AG04449 (cell line): ENCODE measurements at places on chromosomes 6 and 20.

GRCh38 chr20:47419953-47420514 lies 63.5 kb upstream of the ZMYND8 start:
- no peak for DNase-seq

DNA sequence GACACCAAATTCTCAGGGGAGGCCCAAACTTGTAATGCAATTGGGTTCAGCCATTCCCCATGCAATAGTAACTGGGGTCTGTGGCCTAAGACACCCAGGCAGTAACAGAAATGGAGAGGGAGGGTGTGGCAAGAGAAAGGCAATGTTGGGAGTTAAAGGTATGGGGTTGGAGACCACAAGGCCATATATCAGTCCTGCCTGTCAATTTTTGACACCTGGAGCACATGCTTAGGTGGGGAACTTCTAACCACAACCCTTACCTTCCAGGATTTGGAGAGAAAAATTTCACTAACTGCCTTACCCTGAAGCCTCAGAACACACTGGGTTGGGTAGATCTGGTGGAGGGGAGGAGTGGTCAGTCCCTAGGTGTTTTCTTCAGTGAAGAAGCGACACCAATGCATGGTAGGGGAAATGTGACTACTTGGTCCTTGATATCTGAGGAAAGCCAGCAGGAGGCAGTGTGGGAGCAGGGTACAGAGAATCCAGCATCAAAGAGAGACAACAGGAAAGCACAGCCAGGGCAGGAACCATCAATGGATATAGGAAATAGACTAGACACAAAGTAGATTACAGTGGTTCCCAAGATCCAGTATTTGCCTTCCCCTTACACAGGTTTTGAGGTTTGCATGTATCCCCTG lies 6.8 kb upstream of the USP49 start:
- no peak for DNase-seq

DNA sequence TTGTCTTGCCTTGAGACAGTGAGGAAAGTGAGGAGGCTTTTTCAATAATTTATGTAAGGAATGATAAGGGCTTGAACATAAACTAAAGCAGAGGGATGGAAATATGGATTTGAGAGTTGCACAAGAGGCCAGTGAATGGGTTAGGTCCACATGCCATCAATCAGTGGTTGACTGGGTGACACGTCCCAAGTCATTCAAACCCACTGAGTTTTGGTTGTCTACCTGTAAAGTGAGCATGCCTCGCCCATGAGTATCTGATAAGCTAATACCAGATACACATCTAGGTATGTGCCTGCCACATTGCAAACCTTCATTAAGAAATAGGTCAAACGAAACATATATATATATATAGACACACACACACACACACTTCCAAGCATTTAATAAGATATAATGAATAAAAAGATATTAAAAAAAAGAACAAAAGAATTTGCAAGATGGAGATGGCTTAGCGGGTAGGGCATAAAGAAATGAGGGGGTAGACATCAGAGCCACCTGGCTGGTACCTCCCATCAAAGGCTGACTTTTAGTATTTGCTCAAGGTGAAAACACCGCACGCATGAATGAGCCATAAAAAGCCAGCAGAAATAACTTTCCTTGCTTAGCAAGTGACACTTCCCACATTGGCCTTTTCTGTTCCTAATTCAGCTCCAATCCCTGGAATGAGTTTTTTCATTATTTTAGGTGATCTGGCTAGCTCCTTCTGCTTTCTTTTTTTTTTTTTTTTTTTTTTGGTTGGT lies 109.1 kb upstream of the GGTLC1 start:
- DNase-seq = no peak

DNA sequence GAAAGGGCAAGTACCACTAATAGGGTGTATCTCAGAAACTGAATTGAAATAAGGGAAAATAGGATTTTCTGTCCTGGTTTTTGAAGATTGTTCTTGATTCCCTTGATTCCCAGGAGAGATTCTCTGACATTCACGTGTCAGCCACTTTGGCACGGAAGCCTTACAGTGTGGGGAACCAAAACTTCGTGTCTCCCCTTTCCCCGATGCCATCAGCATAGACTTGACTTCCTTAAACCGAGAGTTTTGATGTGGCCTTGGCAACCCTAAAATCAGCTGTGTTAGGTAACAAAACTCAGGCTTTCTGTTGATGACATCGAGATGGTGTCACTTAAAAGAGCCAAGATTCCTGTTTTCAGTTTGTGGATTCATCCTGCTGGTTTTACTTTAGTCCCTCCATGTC lies 7.5 kb downstream of the HMGN4 start:
- no peak for DNase-seq

DNA sequence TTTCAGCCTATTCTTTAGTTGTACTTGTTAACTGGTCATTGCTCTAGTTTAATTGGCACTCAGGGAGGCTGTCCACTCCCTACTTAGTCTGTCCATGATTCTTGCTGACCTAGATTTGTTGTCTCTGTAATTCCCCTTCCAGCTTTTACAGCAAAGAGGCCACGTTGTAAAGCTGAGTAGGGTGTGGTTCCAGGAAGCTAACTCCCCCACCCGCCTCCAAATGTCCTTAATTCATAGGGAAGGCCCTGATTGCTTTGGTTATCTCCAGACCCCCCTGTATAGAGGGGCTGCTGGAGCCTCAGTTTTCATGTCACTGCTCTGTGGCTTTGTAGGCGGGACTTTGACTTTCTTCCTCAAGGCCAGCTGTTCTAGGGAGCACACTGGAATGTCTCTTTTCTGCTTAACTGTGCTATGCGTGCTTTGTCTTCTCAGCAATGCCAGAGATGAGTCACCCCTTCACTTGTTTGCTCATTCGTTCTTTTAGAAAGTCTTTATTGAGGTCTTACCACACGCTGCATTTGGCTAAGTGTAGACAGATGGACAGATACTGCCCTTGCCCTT lies 175.1 kb upstream of the JAG1 start:
- peak; percentile 65 for DNase-seq

DNA sequence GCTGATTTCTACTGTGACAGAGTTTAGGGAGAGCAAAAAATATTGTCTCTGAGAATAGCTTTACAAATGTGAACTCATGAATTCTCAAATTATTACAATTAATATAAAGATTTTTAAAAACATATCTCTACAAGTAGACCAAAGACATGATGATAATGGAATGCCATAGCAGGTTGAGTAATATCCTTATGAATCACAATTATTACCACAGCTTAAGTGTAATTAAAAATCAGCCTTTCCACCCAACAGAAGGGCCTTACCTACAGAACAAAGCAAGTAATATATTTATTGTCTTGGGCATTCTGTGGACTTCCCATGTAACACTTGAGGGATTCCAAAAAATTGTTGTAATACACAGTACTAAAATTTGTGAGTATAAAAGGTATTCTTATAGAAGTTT lies 1099.6 kb upstream of the GJE1 start:
- DNase-seq = no peak

- DNase-seq = no peak
These were observed 519.4 kb downstream of the CDKAL1 start for GRCh38 chr6:21053612-21054011.

DNA sequence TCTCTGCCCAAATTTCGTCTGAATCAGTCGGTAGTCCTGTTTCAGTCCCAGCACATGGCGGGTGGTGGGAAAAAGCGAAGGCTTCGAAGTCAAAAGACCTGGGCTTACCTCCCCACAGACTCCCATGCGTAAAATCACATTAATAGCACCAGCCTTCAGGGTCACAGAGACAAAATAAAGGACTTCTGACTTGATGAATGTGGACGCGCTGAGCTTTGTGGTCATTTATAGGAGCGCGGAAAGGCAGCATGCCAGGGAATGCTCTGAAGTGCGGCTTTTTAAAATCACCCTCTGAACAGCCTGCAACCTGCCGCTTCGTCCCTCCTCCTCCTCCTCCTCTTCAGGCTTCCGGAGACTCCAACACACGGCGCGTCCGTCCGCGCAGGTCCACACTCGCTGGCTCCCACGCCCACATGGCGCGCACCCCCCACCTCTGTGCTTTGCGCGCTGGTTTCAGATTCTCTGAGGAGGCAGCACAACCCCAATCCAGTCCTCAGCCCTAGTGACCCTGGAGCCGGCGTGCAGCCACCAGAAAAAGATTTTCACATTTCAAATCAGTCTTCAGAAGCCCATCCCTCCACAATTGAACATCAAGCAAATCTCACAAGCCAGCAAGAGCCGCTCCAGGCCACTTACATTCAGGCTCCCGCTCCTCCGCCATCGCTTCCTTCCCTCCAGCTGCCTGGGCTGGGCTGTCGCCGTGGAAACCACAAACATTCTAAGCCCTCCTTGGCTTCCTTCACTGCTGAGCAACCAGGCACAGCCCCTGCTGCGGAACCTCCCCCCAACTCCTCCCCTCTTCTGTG lies at the start of gene C6orf118:
Gene C6orf118 (minus strand): TSS at position 680 of the 806 bp plus-strand sequence. CDS start 19 bp downstream, at position 661.
- no peak for DNase-seq

DNA sequence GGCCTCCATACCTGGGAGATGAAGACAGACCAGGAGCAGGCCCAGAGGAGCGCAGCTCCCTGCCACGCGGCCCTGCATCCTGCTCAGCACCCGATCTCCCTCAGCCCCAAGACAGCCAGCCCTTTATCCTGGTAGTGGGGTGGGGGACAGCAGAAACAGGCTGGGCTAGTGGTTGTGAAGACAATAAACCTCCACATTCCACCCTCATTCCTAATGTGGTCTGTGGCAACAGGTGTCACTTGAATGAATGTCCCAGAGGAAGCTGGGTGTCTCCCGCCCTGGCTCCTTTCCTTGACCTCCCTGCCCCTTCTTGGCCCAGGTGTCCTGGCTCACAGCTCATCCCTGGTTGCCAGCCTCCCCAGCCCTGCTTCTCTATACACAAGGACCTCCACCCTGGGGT lies at the start of gene C6orf15:
Gene C6orf15 (minus strand): TSS at position 98 of the 400 bp plus-strand sequence. CDS start 20 bp downstream, at position 78.
- no peak for DNase-seq

GRCh38 chr6:119339941-119340456 lies 9.6 kb downstream of the MAN1A1 start:
- DNase-seq = no peak

DNA sequence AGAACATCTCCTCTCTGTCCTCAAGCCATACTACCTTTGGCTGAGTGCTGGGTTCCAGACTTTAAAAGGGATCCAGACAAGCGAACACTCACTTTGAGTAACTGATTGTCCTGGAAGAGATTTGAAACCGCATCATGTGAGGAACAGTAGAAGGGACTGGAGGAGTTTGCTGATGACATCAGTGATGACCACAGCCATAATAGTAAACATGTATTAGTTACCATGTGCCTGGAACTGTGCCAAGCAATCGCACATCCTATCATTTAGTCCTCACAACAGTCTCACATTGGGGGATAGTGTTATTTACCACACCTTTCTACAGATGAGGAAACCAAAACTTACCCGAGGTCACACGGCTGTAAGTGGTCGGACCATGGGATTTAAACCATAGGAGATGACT lies 39.8 kb downstream of the ARMC2 start:
- DNase-seq = no peak

GRCh38 chr20:17969884-17970409 lies 1.1 kb downstream of the MGME1 start:
- DNase-seq = no peak

- no peak for DNase-seq
These were observed 146.0 kb upstream of the STMND1 start for GRCh38 chr6:16955899-16956298.

- no peak for DNase-seq
These were observed 93.7 kb downstream of the NRSN1 start for GRCh38 chr6:24219670-24220069.

- DNase-seq = no peak
These were observed 19.5 kb downstream of the PNPLA1 start for GRCh38 chr6:36289281-36289878.

- no peak for DNase-seq
These were observed 9.1 kb downstream of the ZNFX1 start for GRCh38 chr20:49268600-49269365.

DNA sequence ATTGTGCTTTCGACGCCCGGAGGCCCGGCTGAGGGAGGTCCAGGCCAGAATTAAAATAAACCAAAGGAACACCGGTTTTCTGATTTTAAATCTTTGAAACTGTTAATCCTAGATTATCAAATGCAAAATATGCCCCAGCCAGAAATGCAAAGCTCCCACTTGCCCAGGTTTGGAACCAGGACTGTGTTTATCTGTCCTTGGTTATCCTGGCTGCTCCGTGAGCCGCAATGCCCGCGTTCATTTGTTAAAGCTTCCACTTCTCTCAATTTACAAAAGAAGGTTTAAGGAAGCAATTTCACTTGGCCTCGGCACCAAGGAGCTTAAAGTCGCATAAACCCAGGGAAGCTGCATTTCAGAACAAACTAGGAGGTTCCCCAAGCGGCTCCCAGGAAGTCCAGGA lies 250.0 kb downstream of the TAF4 start:
- DNase-seq = no peak
